ENCODE measurements at places on chromosomes 12 and 14.

- no peak for DNase-seq
Observed at GRCh38 chr14:69238883-69239282, 21.1 kb upstream of the GALNT16 start.

GRCh38 chr14:53536446-53536845, 383.3 kb upstream of the DDHD1 start:
- no peak for DNase-seq

- no peak for DNase-seq
Observed at GRCh38 chr14:63996016-63996415, 143.2 kb downstream of the SYNE2 start.

GRCh38 chr14:75310295-75311111, 31.9 kb downstream of the FOS start:
- DNase-seq: peak; percentile 42

DNA sequence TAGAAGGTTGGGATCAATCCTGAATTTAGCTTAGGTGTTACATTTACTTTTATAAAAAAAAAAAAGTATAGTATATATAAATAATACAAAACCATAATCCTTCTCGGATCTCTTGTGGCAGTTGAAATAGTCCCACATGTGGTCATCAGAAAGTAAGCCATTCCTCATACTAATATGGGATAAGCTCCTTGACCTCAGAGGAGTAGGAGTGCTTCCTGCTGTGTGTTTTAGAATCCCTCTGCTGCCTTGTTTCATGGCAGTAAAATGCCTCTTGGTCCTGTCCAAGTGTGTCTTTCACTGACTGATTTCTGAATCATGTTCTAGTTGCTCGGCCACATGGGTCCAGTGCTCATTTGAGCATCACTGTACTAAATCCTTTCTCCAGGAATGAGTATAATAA, 117.0 kb downstream of the NTN4 start:
- DNase-seq: no peak

DNA sequence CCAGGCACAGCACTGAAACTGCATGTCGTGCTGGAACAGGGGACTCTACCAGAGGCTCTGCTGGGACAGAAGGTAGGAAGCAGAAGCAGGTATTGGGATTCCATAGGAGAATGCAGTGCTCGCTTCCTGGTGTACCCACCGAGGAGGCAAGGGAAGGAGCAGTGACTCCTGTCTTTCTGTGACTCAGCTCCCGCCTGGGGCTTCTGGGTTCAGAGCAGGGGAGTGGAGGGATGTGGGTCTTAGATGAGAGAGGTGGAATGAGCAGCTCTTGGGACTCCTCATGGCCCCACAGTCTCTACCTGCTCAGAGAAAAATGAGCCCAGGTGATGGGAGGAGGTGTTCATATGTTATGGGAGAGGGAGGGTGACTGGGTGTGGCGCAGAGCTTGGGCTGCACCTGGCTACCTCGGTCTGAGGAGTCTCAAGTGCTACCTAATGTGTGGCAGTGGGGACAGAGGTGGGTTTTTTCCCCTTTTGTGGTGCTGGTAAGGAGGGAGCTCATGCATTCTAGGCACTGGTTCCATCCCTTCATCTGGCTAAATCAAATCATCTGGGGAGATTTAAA, 26.3 kb downstream of the WNT5B start:
- no peak for DNase-seq

GRCh38 chr12:46133751-46134150, 135.1 kb downstream of the SLC38A1 start:
- no peak for DNase-seq

DNA sequence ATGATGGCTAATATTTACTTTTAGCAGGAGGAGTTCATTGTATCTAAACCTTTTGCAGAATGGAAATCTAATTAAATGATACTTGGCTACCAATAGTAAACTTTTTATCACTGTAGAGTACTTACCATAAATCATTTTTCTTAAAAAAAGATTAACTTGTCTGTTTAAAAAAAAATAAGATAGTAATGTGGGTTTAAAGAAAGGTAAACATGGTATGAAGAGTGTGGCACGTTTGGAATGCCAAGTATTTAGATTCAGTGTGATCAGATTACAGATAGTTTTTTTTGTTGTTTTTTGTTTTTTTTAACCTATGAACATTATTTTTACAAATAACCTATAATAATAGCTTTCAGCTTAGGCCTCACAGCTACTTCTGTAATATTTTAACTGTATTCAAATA, 25.8 kb downstream of the KTN1 start:
- DNase-seq: no peak

DNA sequence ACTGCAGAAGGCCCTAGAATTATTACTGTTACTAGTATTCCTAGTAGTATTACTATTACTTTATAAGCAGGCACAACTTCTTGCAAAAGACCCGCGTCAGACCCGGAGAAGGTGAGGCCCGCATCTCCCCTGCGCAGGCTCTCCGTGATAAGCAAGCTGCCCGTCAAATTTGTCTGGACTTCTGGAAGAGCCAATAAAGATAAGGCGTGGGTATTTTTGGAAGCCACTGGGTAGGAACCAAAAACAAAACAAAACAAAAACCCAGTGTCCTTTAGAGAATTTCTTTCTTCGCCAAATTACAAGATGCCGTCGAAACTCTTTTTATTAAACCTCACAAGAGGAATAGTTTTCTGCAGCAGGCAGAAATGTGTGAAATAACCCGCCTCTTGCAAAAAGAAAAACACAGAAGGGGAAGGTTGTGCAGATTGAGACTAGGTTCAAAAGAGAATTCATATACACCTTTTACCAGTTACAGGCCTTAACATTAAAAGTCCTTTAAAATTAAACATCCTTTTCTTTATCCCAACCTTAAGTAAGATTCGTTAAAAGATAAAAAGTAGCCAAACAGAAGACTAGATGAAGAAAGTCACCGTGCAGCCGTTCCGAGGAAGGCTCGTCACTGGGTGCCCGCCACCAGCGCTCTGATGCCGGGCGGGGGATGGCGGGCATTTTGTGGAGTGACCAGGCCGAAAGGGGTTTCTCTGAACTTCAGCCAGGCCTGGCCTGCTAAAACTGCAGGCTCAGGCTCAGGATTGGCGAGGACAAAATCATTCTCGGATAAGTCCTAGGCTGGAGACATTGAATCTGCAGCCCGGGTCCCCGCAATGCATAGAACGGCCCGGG, 1.6 kb downstream of the TBX5 start:
- DNase-seq: no peak

DNA sequence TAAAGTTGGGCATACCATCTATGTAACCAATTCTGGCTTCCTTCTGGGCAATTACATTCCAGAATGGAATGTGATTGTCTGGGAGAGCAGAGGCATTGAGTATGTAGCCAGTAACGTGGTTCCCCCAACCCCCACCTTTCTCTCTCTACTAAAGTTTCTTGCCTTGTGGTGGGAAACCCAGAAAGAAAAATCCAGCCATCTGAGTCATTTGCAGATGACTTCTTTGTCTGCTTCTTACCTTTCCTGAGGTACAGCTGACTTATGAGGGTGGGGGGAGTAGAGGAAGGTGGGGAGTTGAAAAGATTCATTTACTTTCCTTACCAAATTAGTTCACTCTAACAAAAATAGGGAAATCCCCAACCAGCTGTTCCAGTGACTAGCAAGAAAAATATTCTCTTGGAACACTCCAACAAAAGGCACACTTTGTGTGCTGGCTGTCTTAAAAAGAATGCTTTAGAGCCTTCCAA, 112.1 kb upstream of the FRMD6 start:
- DNase-seq: peak; percentile 16

GRCh38 chr14:58733451-58734208, 95.9 kb downstream of the DACT1 start:
- DNase-seq: no peak

DNA sequence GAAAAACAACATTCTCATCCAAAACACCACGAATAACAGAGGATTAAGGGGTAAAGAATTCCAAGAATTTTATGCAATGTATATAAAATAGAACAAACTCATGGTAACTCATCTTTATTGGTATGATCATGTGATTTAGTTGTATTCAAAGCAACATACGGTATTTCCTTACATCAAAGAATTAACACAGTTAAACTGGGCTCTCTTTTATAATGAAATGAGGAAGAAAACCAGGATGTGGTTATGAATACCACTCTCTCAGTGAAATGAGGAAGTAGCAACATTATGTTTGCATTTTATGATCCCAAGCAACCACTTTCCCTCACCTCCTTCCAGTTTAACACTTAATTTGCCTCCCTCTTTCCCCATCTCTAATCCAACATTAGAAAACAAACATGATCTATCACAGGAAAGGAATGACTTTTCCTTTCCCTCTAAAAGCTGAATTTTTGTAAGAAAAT, 22.9 kb downstream of the SPTLC2 start:
- no peak for DNase-seq

- DNase-seq: peak; percentile 64
Observed at GRCh38 chr12:25958428-25959070, at the start of gene RASSF8. Gene RASSF8, plus strand, starts transcription at chr12:25958682. Its CDS starts 96,662 bp downstream, at chr12:26055344.

GRCh38 chr12:67193704-67194103, 75.5 kb upstream of the CAND1 start:
- DNase-seq: peak; percentile 1

- DNase-seq: no peak
Observed at GRCh38 chr14:102733326-102733725, 43.9 kb upstream of the TRAF3 start.

- no peak for DNase-seq
Observed at GRCh38 chr14:26636561-26636960, 38.7 kb upstream of the NOVA1 start.

DNA sequence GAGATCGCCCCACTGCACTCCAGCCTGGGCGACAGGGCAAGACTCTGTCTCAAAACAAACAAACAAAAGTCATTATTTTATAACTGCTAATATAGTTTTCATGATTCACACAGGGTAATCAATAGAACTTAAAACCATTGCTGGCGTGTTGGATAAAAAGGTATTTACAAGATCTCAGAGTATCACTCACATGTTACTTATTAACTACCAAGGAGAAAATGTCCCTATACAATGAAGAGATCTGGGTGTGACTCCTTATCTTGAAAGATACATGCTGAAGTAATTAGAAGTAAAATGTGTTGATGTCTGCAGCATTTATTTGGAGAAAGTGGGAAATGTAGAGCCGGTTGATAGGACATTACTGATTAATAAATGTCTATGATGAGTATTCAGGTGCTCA, 57.3 kb upstream of the PIK3C2G start:
- DNase-seq: no peak

DNA sequence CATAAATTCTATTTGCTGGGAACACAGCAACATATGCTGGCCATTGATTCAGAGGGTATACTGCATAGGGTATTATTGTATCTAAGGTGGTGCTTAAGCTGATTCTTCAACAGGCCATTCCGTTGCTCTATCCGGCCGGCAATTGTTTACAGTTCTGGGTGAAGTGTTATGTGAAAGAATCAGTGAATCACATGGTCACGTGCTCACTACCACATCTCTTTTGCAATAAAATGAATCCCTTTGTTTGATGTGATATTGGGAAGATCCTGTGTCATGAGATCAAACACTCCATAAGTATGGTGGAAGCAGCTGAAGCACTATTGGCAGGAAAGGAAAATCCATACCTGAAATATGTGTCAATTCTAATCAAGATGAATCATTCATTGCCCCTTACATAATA, 7.6 kb upstream of the USP15 start:
- DNase-seq: no peak

DNA sequence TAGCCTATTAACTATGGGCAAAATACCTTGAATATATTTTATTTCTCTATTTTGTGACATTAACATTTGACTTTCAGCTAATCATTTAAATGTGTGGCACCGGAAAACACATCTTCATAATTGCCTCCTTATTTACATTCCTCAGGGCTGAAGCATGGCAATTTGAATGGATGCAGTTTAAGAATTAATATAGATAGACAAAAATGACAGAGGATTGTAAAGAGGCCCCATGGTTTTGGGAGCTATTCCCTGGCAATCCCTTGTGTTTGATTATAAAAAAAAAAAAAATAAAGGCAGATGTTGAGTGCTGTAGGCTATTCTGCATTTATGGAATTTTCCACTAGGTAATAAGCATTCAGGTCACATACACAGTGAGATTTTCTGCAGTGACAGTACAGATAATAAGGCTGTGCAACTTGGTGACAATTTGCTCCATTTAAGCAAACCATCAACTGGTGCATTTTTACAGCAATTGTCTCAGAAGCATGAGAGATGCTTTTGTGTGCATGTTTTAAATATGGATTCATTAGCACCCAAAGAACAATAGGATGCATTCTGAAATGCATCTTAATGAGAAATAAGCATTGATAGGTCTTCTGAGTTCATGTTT, 123.2 kb upstream of the SLC38A4 start:
- DNase-seq: no peak

DNA sequence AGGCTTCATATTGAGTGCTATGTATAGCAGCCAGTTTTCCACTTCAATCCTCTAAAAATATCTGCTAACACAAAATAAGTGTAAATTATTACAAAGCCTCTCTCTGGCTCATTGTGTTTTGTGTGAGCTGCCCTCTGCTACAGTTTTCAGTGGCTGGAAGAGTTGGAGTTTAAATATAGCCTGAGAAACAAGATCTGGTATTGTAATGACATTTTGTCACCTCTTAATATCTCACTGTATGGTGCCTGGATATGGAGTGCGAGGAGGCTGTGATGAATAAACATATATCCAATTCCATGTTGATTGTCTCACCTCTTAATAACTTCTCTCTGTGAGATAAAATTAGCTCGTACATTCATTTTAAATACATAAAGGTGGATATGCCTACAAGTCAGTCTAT, 269.7 kb downstream of the FLRT2 start:
- no peak for DNase-seq

DNA sequence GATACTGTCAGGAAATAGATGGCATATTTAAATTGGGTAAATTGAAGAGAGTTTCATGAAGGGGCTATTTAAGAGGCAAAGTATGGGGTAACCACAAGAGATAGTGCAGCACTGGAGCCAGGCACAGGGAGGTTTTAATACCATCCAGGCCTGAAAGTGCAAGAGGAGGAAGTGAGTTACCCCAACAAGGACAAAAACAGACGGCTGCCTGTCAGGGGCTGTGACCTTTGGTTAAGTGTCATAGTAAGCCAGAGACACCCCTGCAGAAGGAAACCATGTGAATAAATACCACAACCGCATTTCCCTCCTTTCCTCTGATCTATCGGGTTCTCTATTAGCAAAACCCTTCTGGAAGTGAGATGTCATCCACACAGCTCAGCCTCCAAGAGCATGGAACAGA, 122.0 kb upstream of the DHRS4 start:
- no peak for DNase-seq

- no peak for DNase-seq
Observed at GRCh38 chr12:54042970-54043853, 10.4 kb downstream of the HOXC5 start.

GRCh38 chr12:65016881-65017650, 104.0 kb downstream of the WIF1 start:
- DNase-seq: no peak
